ENCODE measurements at places on chromosomes 11 and 22.

GRCh38 chr22:49642331-49642730, 185.3 kb downstream of the BRD1 start:
- H3K4me1 ChIP-seq: peaks cover 6% of the 10 kb centered on the region
- H3K27me3 ChIP-seq: no peaks in the 10 kb centered on the region
- no peak for DNase-seq
- H3K36me3 ChIP-seq: no peaks in the 10 kb centered on the region

DNA sequence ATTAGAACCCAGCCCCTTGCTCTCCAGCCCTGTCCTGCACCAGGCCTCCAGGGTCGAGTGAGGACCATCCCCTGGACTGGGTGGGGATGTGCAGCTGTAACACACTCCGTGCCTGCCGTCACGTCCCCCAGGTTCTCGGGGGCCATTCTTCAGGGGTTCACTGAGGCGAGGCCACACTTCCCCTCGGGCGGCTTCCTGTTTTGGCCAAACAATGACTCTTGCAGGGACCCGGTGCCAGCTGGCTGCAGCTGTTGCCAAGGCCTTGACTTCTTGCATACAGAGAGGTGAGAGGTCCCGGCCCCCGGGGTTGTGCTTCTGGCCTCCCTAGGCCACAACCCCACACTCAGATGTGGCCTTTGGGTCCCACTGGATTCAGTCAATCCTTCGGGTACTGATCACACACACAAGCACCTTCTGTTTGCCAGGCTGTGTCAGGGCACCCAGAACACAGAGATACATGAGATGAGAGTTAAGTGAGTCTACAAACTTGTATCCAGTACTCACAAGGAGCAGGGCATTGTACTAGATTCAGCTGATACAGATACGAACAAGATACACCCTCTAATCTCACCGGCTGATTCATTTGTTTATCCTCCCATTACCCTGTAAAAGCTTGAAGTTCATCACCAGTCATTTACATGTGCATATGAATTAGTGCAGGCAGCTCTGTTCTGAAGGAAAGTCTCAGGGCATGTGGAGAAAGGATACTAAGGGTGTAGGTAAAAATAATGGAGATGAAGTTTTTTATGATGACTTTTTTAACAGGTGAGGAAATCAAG, 32.9 kb downstream of the LRRC32 start:
- DNase-seq: no peak
- H3K36me3 ChIP-seq: no peaks in the 10 kb centered on the region
- H3K27me3 ChIP-seq: peaks cover 37% of the 10 kb centered on the region
- H3K27ac ChIP-seq: no peak overlapping the region
- H3K4me3 ChIP-seq: no peak overlapping the region
- no peaks in the 10 kb centered on the region for H3K4me1 ChIP-seq

- peaks cover 25% of the 10 kb centered on the region for H3K27me3 ChIP-seq
- H3K4me1 ChIP-seq: no peaks in the 10 kb centered on the region
- DNase-seq: no peak
Measured at GRCh38 chr11:45234306-45235006, 51.7 kb downstream of the SYT13 start.

- no peaks in the 10 kb centered on the region for H3K36me3 ChIP-seq
- H3K4me1 ChIP-seq: no peaks in the 10 kb centered on the region
- no peak overlapping the region for H3K4me3 ChIP-seq
- no peak overlapping the region for H3K27ac ChIP-seq
- peaks cover 8% of the 10 kb centered on the region for H3K27me3 ChIP-seq
Measured at GRCh38 chr11:119873761-119874421, 144.9 kb upstream of the NECTIN1 start.

- no peak overlapping the region for H3K27ac ChIP-seq
- DNase-seq: no peak
- no peak overlapping the region for H3K4me3 ChIP-seq
Measured at GRCh38 chr11:97722065-97722464, 1298.7 kb upstream of the CNTN5 start.

GRCh38 chr11:72373163-72373562, 61.2 kb downstream of the CLPB start:
- no peak overlapping the region for H3K27ac ChIP-seq
- no peaks in the 10 kb centered on the region for H3K4me1 ChIP-seq
- DNase-seq: no peak
- peaks cover 5% of the 10 kb centered on the region for H3K36me3 ChIP-seq

GRCh38 chr22:38212442-38212841, 10.6 kb downstream of the MAFF start:
- no peak for DNase-seq
- peaks cover 17% of the 10 kb centered on the region for H3K4me1 ChIP-seq
- no peaks in the 10 kb centered on the region for H3K27me3 ChIP-seq
- peaks cover 5% of the 10 kb centered on the region for H3K36me3 ChIP-seq

- peaks cover 14% of the 10 kb centered on the region for H3K27me3 ChIP-seq
- H3K36me3 ChIP-seq: no peaks in the 10 kb centered on the region
- no peak overlapping the region for H3K4me3 ChIP-seq
- H3K27ac ChIP-seq: no peak overlapping the region
- H3K4me1 ChIP-seq: no peaks in the 10 kb centered on the region
Measured at GRCh38 chr11:123628936-123629683, 25.3 kb downstream of the SCN3B start.

- H3K36me3 ChIP-seq: no peaks in the 10 kb centered on the region
- H3K27ac ChIP-seq: peak overlapping the region; percentile 61
- peak overlapping the region; percentile 25 for H3K4me3 ChIP-seq
- H3K27me3 ChIP-seq: no peaks in the 10 kb centered on the region
Measured at GRCh38 chr11:6667733-6668374, 12.2 kb upstream of the DCHS1 start.

GRCh38 chr11:79447038-79447786, 6.4 kb upstream of the TENM4 start:
- H3K36me3 ChIP-seq: no peaks in the 10 kb centered on the region
- no peaks in the 10 kb centered on the region for H3K4me1 ChIP-seq
- H3K27ac ChIP-seq: no peak overlapping the region
- no peak for DNase-seq

- H3K4me1 ChIP-seq: no peaks in the 10 kb centered on the region
- H3K27me3 ChIP-seq: peaks cover 10% of the 10 kb centered on the region
- H3K36me3 ChIP-seq: no peaks in the 10 kb centered on the region
- H3K4me3 ChIP-seq: no peak overlapping the region
- H3K27ac ChIP-seq: no peak overlapping the region
- no peak for DNase-seq
Measured at GRCh38 chr11:44517541-44517940, 47.9 kb upstream of the CD82 start.

- no peaks in the 10 kb centered on the region for H3K36me3 ChIP-seq
- DNase-seq: no peak
- H3K4me3 ChIP-seq: no peak overlapping the region
- peaks cover 3% of the 10 kb centered on the region for H3K27me3 ChIP-seq
- H3K27ac ChIP-seq: no peak overlapping the region
Measured at GRCh38 chr11:30650266-30650665, 64.1 kb upstream of the MPPED2 start.

GRCh38 chr11:117045196-117045595, 53.0 kb downstream of the SIK3 start:
- peaks cover 18% of the 10 kb centered on the region for H3K4me1 ChIP-seq
- H3K27me3 ChIP-seq: no peaks in the 10 kb centered on the region
- no peak overlapping the region for H3K4me3 ChIP-seq
- H3K36me3 ChIP-seq: no peaks in the 10 kb centered on the region

GRCh38 chr22:20550851-20551744, 43.7 kb downstream of the MED15 start:
- H3K27ac ChIP-seq: peak overlapping the region; percentile 97
- peaks cover 94% of the 10 kb centered on the region for H3K4me1 ChIP-seq
- peak; percentile 51 for DNase-seq
- peak overlapping the region; percentile 89 for H3K4me3 ChIP-seq
- no peaks in the 10 kb centered on the region for H3K27me3 ChIP-seq
- H3K36me3 ChIP-seq: peaks cover 26% of the 10 kb centered on the region

DNA sequence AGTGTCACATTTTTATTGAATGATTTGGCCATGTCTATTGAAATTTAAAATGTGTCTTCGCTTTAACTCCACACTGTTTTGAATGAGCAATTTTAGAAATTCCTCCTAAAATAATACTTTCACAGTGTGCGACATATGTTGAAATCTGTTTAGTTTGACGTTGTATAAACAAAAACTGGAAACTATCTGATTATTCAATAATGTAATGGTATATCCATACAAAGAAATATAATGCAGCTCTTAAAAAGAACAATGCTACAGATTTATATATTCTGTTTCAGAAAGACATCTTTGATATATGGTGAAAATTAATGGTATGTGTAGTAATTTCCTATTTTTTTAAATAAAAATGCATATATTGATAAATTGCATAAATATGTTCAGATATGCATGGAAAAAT, 268.7 kb upstream of the SORL1-AS1 start:
- peaks cover 2% of the 10 kb centered on the region for H3K36me3 ChIP-seq
- peaks cover 34% of the 10 kb centered on the region for H3K27me3 ChIP-seq
- peaks cover 6% of the 10 kb centered on the region for H3K4me1 ChIP-seq
- no peak overlapping the region for H3K27ac ChIP-seq
- H3K4me3 ChIP-seq: no peak overlapping the region

- DNase-seq: no peak
- no peak overlapping the region for H3K27ac ChIP-seq
- peaks cover 52% of the 10 kb centered on the region for H3K27me3 ChIP-seq
- no peaks in the 10 kb centered on the region for H3K4me1 ChIP-seq
Measured at GRCh38 chr11:20197881-20198280, 37.6 kb upstream of the DBX1 start.

GRCh38 chr11:1227551-1228100, 4.8 kb downstream of the MUC5B start:
- no peaks in the 10 kb centered on the region for H3K36me3 ChIP-seq
- H3K4me3 ChIP-seq: no peak overlapping the region
- no peak overlapping the region for H3K27ac ChIP-seq
- DNase-seq: no peak
- H3K27me3 ChIP-seq: no peaks in the 10 kb centered on the region

DNA sequence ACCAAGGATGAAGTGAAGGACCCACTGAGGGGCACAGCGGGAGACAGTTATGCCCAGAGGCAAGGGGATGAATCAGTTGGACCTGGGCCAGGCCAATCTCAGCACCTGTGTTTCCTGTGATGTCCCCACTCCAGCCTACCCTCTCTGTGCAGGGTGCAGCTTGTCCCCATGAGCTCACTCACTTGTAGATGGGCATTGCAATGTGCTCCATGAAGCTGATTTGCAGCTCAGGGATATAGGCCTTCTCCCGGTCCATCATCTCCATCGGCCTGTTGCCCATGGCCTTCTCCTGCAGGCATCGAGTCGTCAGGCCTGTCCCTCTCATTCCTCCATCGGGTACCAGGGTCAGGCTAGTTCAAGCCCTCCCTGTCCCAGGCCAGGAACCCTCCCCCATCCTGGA, 96.2 kb downstream of the PDE2A start:
- peaks cover 20% of the 10 kb centered on the region for H3K27me3 ChIP-seq
- DNase-seq: no peak
- H3K4me3 ChIP-seq: no peak overlapping the region
- no peaks in the 10 kb centered on the region for H3K36me3 ChIP-seq
- peaks cover 5% of the 10 kb centered on the region for H3K4me1 ChIP-seq

DNA sequence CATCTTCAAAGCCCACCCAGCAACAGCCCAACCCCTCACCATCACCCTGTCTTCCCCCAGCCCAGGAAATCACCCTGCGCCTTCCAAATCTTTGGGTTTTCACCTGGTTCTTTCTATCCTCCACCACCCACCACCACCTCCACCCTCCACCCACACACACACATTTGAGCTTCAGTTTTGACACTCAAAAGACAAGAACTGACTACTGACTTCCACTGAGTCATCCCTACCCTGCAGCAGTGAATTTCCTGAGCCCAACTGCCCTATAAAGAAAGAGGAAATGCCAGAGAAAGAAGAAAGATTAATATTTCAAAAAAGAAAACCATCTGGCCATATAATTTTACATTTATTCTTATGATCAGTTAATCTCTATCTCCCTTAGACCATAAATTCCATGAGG, 137.5 kb downstream of the CHST1 start:
- peaks cover under 1% of the 10 kb centered on the region for H3K36me3 ChIP-seq
- peaks cover 6% of the 10 kb centered on the region for H3K27me3 ChIP-seq
- H3K27ac ChIP-seq: no peak overlapping the region

- DNase-seq: no peak
- no peak overlapping the region for H3K4me3 ChIP-seq
- peaks cover 17% of the 10 kb centered on the region for H3K27me3 ChIP-seq
Measured at GRCh38 chr11:119977881-119978280, 160.0 kb downstream of the TRIM29 start.

DNA sequence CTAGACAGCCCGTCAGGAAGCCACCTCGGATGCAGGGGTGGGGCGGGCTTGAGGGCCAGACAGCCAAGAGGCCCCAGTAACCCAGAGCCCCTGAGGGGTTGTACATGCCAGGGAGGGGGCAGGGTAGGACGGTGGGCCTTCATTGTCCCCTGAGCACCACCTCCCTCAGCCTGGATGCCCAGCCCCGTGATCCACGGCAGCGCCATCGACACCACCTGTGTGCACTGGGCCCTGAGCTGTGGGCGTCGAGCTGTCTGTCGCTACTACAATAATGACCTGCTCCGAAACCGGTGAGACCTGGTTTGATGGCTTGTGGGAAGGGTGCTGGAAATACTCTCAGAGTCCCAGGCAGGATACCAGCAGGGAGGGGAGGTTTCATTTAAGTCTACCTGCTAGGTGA, 37.4 kb upstream of the TPBGL start:
- no peak overlapping the region for H3K4me3 ChIP-seq
- no peaks in the 10 kb centered on the region for H3K36me3 ChIP-seq
- no peaks in the 10 kb centered on the region for H3K4me1 ChIP-seq
- H3K27me3 ChIP-seq: peaks cover 4% of the 10 kb centered on the region
- no peak overlapping the region for H3K27ac ChIP-seq
- no peak for DNase-seq

DNA sequence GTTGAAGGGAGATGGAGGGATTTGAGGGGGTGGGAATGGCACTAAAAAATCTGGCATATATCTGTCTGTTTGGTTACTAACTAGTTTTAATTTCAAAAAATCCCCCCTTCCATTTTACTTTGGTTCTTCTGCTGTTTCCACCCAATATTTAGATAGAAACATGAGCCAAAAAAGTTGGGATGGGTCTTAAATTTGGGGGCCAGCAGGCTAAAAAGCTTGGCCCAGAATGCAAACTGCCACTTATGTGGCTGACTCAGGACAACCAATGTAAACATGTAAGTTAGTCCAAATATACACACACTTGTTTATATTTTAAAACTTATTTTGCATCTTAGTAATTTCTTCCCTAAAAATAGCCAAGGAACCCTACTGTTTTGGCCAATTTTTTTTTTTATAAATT, 35.7 kb downstream of the LGR4 start:
- H3K27me3 ChIP-seq: peaks cover 2% of the 10 kb centered on the region
- no peak overlapping the region for H3K27ac ChIP-seq
- H3K36me3 ChIP-seq: no peaks in the 10 kb centered on the region
- no peaks in the 10 kb centered on the region for H3K4me1 ChIP-seq
- no peak overlapping the region for H3K4me3 ChIP-seq
- DNase-seq: no peak

DNA sequence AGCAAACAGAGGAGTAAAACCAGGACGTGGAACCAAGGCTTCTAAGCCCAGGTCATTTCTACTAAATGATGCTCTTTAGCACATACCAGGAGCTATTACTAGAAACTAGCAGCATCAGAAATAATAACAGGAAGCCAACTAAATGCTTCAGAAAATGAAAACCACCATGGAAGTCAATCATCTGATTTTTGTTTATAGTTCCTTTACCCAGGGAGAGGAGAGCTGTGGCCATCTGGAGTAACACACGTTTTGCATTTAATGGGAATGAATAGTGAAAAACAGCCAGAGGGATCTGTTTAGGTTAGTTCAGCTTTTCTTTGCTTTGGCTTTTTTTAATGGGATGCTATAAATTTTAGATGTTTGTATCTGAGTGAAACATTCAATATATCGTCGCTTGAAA, 250.7 kb upstream of the ARHGAP20 start:
- no peak for DNase-seq
- peaks cover 4% of the 10 kb centered on the region for H3K27me3 ChIP-seq
- no peaks in the 10 kb centered on the region for H3K4me1 ChIP-seq
- no peak overlapping the region for H3K27ac ChIP-seq
